Foreskin melanocyte (primary cell): ENCODE measurements at places on chromosomes 2 and 18.

DNA sequence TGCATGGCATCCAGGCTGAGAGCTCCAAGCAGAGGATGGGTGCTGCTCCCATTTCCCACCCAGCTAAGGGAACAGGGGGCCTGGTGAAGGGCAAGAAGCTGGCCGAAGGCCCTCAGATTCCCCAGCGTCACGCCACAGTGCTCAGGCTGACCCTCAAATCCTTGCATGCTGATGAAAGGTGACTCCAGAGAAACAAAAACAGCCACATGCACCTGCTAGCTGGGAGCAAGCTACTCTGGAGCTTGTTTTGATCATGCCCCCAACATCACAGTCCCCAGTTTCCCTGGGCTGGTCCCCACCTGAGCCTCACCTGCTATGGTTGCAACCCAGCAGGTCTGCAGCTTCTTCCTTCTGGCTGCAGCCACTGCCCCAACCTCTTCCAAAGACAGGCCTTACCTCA, 13.3 kb downstream of the RAB11FIP5 start:
- no peak for DNase-seq

GRCh38 chr2:108803045-108803736, 16.6 kb downstream of the CCDC138 start:
- no peak for DNase-seq

DNA sequence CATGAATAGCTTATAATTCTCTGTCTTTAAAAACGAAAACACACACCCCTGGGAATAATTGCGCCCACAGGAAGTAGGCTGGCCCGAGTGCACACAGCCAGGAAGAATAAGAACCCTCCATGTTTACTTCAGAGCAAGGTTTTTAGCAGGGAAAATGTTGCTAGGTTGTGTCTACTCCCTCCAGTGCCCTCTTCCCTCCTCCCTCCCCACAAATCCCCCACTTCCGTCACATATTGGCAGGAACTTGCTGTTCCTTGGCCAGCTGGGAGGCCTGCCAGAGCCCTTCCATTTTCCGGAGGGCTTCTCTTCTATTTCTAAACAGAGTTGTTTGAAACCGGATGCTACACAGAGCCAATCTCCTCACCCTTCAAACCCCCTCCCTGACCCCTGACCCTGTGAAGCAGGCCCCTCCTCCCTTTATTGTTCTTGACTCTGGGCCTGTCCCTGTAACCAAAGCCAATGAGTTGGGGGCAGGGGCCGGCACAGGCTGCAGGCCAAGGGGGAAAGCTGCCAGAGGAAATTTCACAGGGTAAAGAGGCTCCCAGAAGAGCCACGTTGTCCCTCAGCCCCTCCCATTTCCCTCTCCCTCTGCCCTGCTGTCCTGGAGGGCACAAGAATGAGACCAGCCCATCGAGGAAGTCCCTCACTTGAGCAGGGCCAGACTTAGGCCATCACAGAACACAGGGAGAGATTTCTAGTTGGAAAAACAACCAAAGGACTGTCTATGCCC, 49.8 kb upstream of the LGALSL start:
- peak; percentile 29 for DNase-seq

GRCh38 chr2:33009249-33009648, 62.5 kb downstream of the LTBP1 start:
- no peak for DNase-seq

DNA sequence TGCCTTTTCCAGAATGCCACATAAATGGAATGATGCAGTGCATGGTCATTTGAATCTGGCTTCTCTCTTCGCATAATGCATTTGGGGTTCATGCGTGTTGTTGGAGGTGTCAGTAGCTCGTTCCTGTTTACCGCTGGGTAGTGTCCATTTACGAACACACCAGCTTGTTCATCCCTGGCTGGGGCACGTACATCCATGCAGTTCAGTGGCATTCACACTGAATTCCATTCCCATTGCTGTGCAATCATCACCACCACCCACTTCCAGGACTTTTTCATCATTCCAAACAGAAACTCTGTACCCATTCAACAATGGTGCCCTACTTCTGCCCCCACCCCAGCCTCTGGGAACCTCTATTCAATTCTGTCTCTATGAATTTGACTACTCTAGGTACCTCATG, 14.7 kb upstream of the CIDEA start:
- no peak for DNase-seq

GRCh38 chr2:204019572-204020501, 83.3 kb downstream of the ICOS start:
- DNase-seq = no peak

DNA sequence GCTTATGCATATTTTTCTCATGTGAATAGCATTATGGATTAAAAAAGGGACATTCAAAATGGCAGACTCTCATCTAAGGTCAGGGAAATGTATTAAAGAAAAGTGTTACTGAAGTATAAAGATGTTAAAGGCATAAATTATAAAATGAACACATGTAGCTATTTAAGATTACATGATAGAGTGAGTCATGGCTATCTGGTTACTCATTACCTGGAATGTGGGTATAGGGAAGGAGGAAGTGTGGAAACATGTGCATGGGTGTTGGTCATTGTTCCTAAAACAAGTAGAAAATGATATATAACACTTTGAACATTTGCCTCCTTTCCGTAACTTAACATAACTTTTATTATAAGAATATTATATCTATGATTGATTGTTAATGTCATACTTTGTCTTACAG, 66.4 kb downstream of the MYO1B start:
- no peak for DNase-seq

DNA sequence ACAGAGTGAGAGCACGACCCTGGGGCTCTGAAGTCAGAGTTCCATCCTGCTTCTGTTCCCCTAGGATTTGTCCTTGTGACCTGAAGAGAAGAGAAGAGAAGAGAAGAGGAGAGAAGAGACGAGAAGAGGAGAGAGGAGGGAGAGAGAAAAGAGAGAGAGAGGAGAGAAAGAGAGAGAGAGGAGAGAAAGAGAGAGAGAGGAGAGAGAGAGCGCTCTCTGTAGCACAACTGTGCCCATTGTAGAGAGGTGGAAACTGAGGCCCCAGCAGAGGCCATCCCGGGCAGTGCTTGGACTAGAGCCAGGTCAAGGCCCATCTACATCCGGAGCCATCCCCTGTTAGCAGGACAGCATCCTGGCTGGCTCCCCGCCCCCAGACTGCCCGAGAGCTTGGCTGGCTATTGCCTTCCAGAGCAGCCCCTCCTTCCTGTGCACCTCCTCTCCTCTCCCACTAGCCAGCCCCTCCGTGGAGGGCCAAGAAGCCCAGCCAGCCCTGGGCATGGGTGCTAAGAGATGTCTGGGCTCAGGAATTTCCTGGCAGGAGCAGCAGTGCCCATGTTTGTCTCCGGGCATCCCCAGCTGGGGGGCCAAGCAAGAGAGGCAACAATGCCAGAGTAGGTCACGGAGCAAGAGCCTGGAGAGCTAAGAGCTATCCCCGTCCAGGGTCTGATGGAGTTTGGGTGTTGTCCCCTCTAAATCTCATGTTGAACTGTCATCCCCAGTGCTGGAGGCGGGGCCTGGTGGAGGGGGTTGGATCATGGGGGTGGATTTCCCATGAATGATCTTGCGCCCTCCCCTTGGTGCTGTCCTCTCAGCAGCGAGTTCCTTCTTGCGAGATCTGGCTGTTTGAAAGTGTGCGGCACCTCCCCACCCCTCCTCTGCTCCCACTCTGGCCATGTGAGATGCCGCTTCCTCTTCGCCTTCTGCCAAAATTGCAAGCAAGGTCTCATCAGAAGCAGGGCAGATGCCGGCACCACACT, 18.2 kb upstream of the GPR55 start:
- DNase-seq = no peak

DNA sequence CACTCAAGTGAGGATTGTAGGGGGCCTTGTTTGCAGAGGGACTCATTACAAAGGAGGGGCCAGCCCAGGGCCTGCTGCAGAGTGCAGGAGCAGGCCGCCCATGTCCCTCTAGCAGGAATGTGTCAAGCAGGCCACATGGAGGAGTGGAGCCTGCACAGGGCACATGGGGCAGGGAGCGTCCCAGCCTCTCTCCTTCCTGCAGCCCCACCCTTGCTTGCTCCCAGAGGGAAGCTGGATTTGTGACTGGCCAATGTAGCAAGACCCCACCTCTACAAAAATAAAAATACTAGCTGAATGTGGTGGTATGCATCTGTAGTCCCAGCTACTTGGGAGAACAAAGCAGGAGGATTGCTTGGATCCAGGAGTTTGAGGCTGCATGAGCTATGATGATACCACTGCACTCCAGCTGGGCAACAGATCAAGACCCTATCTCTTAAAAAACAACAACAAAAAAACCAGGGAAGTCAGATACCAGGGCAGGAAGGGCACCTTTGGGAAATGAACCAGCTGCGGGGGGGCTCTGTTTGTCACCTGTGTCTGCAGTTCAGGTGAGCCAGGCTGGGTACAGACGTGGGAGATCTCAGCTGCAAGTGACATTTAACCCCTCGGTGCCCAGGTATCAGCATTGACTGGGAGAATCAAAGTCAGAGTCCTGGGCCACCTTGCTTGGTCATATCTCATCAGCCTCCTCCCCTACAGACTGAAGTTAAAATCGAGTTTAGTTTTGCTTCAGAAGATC, 27.7 kb downstream of the IMPA2 start:
- DNase-seq = no peak

GRCh38 chr2:174607989-174608865, 10.6 kb upstream of the WIPF1 start:
- no peak for DNase-seq

DNA sequence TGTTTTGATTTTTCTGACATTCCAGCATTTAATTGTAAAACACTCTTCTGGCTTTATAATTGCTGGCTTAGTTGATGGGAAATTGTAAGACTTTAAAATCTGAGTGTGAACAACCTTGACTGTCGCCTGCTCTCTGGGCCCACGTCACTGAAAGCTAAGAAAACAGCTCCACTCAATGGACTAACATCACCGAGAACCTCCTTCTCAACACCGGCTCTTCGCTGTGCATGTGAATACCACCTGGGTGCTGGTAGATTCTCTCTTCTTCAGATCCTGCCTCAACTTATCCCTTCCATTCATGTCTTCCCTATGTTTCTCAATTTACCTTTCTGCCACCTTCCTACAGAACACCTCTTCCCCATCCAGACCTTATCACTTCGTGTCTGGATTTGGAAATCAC, 523.1 kb upstream of the ID2 start:
- DNase-seq = no peak

- no peak for DNase-seq
These were observed 129.3 kb downstream of the ZNF236 start for GRCh38 chr18:76951456-76952247.

DNA sequence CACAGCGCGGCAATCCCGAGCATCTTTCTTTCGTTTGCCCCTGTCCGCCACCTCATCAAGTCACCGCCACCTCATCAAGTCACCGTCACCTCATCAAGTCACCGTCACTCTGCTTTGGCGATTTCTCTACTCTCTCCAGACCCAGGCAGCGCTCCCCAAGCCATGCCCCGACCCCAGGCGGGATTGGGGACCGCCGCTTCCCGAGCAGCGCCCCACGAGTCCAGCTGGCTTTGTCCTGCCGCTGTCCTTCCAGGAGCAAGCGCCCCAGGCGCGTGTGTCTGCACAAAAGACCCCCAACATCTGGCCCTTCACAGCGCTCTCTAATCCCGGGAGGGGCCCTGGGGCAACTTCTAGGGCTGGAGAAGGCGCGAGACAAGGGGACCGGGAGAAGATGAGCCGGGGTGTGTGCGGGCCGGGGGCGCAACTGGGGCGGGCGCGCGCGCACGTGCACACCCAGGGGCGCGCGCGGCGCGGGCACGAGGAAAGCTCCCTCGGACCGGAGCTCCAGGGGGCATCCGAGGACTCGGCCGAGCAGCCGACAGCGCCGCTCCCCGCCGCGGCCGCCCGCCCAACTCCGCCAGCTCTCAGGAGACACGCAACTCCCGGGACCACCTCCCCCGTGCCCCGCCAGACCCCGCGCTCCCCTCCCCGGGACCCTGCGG, 633 bp upstream of the RNF152 start:
- no peak for DNase-seq

- no peak for DNase-seq
These were observed 59.4 kb upstream of the RMDN2 start for GRCh38 chr2:37865640-37866039.

GRCh38 chr2:71812736-71813135, 334.9 kb downstream of the CYP26B1 start:
- no peak for DNase-seq

DNA sequence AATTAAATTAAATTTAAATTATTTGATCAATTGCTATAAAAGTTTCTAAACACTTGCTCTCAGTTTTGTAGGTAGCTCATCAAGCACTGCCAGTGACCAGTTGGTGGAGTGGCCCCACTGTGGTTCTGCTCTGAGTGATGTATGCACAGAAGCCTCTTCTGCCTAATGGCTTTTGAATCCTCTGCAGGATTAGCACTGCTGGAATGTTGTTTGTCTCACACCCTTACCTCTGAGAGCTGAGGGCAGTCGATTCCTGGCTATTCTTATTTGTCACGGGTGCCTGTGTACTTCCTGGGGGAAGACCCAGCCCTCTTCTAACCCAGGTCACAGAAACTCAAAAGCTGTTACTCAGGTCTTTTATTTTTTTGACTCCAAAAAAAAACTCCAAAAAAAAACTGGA, 9.5 kb downstream of the CAPN14 start:
- no peak for DNase-seq

- peak; percentile 23 for DNase-seq
These were observed 1231.7 kb upstream of the ZEB2 start for GRCh38 chr2:145751629-145752028.

- DNase-seq = no peak
These were observed 110.3 kb upstream of the WDSUB1 start for GRCh38 chr2:159396799-159397198.

GRCh38 chr2:135056790-135057189, 4.7 kb downstream of the RAB3GAP1 start:
- DNase-seq = no peak

- DNase-seq = peak; percentile 44
These were observed 854 bp downstream of the GPR155 start for GRCh38 chr2:174485788-174486562.

GRCh38 chr2:196802401-196802800, 2.9 kb upstream of the GTF3C3 start:
- DNase-seq = no peak

DNA sequence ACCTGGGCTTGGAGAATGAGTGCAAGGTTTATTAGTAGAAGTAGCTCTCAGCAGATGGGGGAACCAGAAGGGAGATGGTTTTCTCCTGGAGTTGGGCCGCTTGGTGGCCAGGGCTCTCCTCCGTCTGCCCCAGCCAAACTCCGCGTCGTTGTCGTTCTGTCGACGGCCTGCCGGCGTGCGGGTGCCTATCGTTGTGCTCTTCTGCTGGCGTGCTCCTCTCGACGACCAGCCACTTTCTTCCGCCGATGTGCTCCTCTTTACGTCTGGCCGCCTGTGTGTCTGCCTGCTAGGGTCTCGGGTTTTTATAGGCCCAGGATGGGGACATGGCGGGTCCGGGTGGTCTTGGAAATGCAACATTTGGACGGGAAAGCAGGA, 119.1 kb downstream of the BMPR2 start:
- no peak for DNase-seq

DNA sequence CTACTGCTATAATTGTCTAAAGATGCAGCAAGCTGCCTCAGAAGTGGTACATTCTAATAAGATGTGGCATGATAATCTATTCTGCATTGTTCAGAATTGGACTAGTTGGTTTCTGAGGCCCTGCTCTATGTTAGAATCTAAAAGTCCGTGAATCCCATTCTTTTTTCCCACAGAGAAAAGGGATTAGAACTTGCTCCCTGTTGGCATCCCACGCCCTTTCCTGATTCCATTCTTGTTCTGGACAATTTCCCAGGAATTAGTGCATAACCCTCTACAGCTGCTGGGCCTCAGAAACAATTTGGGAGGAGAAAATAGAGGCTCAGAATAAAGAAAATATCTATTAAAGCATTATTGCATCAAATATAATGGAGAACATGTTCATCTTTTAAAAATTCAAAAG, 282.7 kb downstream of the NRXN1 start:
- DNase-seq = no peak
